ENCODE measurements at places on chromosomes 1 and 21.

GRCh38 chr1:19257178-19257914 lies 5.7 kb downstream of the MRTO4 start:
- no peak for DNase-seq

GRCh38 chr1:155168456-155169210 lies 4.5 kb downstream of the KRTCAP2 start:
- no peak for DNase-seq

DNA sequence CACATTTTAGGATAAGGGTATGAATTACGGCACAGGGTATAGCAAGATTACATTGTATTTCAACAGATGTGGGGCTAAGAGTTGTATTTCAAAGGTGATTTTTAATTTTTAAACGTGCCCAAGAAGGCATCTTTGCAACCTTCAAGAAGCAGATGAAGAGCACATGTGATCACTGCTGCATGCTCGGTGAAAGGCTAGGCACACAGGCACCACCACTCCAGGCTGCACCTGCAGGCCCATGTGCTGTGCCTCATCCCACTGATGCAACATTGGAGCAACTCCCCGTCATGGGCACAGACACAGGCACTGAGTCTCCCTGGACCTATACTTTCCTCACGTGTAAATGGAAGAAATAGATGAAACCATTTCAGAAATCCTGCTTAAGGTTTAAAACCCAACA lies 23.5 kb downstream of the UBE2G2 start:
- DNase-seq: no peak

GRCh38 chr1:36703526-36704208 lies 221.0 kb upstream of the CSF3R start:
- DNase-seq: peak; percentile 17

DNA sequence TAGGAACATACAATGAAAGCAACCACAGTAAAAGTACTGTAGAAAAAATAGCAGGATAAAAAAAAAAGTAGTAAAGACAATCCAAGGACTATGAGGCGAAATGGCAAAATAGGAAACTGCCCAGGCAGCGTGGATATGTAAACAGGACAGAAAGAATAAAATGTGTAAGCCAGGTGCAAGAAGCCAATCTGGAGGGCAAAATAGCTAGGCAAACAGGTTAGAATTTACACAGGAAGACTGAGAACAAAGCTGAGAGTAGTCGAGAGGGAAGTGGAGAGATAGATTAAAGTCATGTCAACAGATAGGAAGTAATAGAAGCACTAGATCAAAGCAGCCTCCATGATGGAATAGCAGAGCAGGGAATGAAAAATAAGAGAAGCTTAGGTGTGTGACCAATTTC lies 124.2 kb upstream of the B3GALT2 start:
- no peak for DNase-seq

DNA sequence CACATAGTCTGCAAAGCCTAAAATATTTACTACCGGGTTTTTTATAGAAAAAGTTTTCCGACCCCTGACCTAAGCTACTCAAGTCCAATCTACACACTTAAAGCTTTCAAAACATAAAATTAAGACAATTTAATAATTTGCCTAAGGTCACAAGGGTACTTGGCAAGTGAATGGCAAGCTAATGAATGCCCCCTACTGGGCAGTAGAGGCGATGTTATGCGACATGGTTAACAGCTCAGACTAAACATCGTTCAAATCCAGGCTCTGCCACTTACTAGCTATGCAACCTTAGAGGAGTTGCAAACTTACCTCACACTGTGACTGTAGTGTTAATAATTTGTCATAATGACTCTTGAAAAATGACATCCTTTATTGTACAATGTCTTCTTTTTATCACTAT lies 317.2 kb upstream of the NFIA start:
- DNase-seq: peak; percentile 2

- DNase-seq: no peak
Measured at GRCh38 chr1:8092657-8093056, 66.5 kb upstream of the ERRFI1 start.

DNA sequence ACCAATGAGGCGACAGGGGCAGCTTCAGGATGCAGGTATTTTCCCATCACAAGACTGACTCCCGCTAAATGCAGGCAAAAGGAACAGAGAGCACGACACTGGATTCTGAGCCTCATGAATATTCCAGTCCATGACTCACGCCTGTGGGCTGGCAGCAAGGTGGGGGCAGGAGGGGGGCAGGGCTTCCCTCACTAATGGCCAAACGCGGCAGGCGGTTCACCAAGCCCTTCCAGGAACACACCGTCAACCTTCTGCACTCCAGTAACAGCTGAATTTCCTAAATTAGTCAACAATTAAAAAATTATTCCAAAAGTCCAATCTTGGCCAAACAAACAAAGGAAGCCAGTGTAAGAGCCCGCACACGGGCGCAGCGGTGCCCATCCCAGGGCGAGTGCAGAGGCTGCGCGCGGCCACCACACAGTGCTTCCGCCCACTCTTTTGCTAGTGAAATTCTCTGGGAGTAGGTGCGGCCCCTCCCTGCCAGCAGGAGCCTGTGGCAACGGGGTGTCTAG lies 12.5 kb upstream of the GPR153 start:
- DNase-seq: no peak

DNA sequence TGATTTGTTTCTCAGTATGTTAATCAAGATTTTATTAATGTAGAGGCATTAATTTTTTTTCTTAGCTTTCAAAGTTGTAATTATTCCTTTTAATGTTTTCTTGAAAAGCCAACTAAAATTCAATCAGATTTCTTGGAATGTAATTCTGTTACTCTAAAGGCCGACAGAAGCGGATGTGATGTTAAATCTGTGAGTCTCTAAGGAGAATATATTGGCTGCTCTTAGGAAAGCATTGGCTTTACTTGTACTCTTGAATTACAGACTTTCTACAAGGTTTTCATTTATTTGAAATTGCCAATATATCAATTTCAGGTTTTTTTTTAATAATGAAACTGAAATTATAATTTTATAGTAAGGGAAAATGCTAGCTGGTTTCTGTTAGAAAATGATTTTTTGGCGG lies 29.2 kb downstream of the RRP15 start:
- DNase-seq: no peak

DNA sequence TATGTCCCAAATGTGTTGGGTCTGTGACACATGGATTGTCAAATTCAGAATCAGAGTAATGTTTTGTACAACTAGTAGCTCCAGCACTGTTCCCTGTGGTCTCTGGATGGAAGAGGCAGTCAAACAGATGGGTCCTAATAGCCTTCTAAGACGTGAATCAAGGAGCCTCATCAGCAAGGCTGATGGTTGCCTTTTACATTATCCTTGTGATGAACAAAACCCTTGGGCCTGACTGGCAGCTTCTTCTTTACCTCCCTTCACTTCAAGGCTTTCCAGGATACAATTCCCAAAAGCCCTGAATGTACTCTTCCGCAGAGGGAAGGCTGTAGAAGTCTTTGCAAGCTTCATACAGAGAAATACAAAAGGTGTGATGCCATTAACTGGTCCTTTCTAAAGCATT lies 633.3 kb downstream of the USP25 start:
- no peak for DNase-seq

- DNase-seq: no peak
Measured at GRCh38 chr21:32816261-32816660, 44.7 kb upstream of the PAXBP1 start.

DNA sequence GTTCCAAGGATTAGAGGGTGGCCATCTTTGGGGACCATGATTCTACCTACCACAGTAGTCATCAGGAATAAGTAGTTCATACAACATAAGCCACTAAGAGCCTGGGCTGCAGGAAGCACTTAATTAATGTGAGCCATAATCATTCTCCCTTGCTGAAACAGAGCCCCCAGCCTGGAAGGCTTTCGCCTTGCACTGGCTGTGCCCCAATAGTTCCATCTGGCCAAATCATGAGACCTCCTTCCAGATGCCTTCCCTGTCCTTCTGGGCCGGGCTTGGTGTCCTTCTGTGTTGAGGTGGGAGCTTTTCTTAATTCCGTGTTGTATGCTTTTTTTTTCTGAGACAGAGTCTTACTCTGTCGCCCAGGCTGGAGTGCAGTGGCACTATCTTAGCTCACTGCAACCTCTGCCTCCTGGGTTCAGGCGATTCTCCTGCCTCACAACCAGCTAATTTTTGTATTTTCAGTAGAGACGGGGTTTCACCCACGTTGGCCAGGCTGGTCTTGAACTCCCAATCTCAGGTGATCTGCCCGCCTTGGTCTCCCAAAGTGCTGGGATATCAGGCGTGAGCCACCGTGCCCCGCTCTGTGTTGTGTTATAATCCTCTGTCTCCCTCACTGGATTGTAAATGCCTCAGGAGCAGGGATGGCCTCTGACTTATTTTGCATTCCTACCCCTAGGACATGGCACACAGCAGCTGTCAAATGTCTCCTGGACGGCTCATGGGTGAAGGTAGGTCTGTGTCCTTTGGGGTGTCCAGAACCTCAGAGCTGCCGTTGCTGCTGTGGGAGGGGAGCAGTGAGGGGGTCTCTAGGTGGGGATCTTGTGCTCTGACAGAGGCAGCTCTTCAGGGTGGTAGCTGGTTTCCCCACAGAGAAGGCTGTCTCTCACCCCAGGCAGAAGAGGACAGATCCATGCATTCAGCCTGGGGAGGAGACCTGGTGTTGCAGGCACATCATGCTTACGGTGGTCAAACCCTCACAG lies 10.1 kb downstream of the GNG4 start:
- DNase-seq: no peak

GRCh38 chr21:21019681-21020080 lies 21.5 kb downstream of the NCAM2 start:
- no peak for DNase-seq

DNA sequence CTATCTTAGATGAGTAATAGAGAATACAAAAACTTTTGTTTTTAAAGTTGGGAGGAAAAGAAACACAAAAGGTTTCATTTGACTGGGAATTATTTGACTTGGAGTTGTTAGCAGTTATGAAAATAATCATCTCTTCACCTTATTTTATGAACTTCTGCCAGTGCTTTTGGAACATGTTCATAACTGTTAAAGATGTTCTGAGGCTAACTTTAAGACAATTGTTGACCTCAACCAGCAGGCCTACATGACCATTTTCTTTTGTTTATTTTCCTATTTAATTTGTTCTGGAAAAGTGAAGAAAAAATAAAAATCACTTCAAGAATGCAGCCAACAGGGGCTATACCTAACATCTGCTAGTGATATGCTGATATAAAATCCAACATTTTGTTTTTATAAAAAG lies 37.4 kb downstream of the JAM2 start:
- DNase-seq: no peak

DNA sequence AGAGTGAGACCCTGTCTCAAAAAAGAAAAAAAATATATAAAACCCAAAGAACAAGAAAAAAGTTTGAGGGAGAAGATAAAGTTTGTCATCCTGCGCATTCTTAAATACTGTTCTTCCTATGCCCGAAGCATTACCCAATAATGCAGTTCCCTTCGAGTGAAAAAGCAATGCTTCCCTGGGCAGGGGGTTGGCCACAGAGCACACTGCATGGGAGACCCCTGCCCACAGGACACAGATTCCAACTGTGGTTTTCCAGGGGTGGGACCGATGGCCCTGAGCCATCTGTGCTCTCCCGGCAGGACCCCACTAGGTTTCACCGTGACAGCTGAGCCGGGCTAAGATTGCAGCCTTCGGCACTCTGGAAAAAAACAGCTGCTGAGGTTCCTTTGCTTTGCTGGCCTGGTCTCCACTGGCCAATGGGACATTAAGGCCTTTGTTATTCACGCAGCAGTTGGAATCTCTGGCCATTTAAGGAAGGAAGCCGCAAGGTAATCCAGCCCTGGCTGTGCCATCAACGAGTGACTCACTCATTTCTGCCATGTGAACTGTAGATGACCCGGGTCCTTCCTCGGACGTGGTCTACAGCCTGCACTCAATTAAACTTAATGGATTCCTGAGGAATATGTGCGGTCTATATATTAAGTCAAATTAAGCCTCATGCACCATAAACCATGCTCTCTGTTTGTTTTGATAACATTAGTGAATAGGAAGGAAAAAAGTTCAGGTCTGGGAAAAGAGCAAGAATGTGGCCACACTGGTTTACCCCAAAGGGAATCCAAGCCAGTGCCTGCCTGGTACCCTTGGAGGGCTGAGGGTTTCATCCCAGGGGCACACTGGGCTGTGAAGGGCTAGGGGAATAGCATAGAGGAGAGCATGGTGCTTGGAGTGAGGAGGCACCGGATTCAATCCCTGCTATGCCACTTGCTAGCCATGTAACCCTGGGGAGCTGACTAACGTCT lies 163.2 kb downstream of the ZBTB18 start:
- no peak for DNase-seq

GRCh38 chr1:208100906-208101305 lies 143.3 kb downstream of the PLXNA2 start:
- no peak for DNase-seq

DNA sequence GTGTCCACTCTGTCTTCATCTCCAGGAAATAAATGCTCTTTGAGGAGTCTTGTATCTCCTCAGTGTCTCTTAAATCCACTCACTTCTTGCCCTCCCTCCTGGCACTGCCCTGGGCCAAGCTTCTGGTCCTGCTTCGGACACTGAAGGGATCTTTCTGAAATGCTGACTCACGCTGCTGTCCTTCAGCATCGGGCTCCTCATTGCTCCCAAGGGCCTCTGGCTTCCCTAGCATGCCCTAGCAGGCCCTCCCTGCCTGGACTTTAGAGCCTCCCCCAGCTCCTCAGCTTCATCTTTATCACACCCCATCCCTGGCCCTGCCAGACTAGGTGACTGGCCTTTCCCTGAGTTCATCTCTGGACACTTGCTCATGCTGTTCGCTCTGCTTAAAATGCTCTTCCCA lies 96.6 kb downstream of the FOXD2 start:
- no peak for DNase-seq

- no peak for DNase-seq
Measured at GRCh38 chr21:41037212-41037611, 130.7 kb upstream of the BACE2 start.

- DNase-seq: no peak
Measured at GRCh38 chr1:102834688-102835320, 273.5 kb downstream of the COL11A1 start.

GRCh38 chr1:92964998-92965397 lies 3.7 kb upstream of the DIPK1A start:
- no peak for DNase-seq

DNA sequence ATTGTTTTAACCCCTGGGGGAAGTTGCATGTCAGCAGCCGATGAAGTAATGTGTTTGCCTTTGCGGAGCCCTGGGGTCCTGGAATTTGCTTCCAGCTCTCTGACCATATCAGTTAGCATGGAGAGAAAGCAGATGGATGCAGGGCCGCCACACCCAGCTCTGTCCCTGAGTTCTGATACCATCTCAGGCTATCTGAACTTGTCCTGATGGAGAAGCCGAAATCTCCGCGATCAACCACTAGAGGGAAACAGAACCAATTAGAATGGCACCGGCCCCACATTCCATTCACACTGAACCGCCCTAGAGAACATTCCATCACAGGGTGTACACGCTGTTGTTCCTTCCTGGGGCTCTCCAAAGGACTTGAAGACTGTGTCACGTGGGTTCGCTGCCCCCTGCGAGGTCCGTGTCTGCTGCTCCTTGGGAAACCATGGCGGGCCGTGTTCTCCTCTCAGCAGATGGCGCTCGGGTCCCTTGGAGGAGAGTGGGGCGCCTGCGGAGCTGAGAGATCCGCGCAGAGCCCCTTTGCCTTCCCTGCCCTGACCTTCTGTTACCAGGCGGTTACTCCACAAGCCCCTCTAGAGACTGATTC lies 75.4 kb downstream of the ABCA4 start:
- DNase-seq: no peak
